ENCODE measurements at places on chromosomes 7 and 10. TPM values are rescaled to one million over a fixed set of nuclear protein-coding genes. Genes with fewer than 3 reads are reported as not detected.

Gene PRR15
- 4.4 TPM for total RNA-seq

Gene ENO4
- not detected for total RNA-seq

Gene AGR3
- not detected for total RNA-seq

Gene OIT3
- total RNA-seq = 0.14 TPM

Gene UNCX
- total RNA-seq = not detected

Gene AGAP4
- 8.4 TPM for total RNA-seq

Gene DYNC1I1
- total RNA-seq = not detected

Gene ZNF503
- 11.7 TPM for total RNA-seq

Gene SPAM1
- total RNA-seq = not detected

Gene IL2RA
- not detected for total RNA-seq

Gene NEUROG3
- not detected for total RNA-seq

Gene EXOC4
- 177 TPM for total RNA-seq

Gene EVX1
- not detected for total RNA-seq

Gene OPN4
- not detected for total RNA-seq

Gene METTL27
- total RNA-seq = 3.1 TPM

Gene CDHR1
- 2.8 TPM for total RNA-seq

Gene PRF1
- total RNA-seq = not detected

Gene HOXA6
- total RNA-seq = not detected

Gene MYL10
- not detected for total RNA-seq

Gene SPDYE6
- total RNA-seq = not detected

Gene NDUFA5
- total RNA-seq = 46.5 TPM

Gene FOXI2
- total RNA-seq = not detected

Gene CDK13
- 74.5 TPM for total RNA-seq

Gene TMEM225B
- 1.4 TPM for total RNA-seq

Gene ANKRD30A
- not detected for total RNA-seq

Gene BLNK
- total RNA-seq = 10.6 TPM

Gene MKX
- 1.3 TPM for total RNA-seq

Gene TCF7L2
- total RNA-seq = 3.1 TPM

Gene AHCYL2
- 13.3 TPM for total RNA-seq

Gene CAMK2B
- total RNA-seq = not detected

Gene ZPBP
- total RNA-seq = not detected

Gene POU6F2
- not detected for total RNA-seq

Gene CHST3
- 18.8 TPM for total RNA-seq

Gene LDB1
- 29.0 TPM for total RNA-seq

Gene PPP1R3C
- 20.8 TPM for total RNA-seq

Gene TMEM213
- not detected for total RNA-seq

Gene LRRN3
- total RNA-seq = not detected

Gene MEIG1
- total RNA-seq = not detected

Gene PITRM1
- total RNA-seq = 73.1 TPM

Gene SPDYE11
- total RNA-seq = not detected

Gene SLC26A4
- 0.68 TPM for total RNA-seq

Gene CYP2C18
- total RNA-seq = 0.34 TPM

Gene PON1
- total RNA-seq = not detected

Gene NPY4R2
- total RNA-seq = not detected

Gene BLOC1S2
- total RNA-seq = 131 TPM

Gene AMPH
- total RNA-seq = not detected

Gene NAT16
- not detected for total RNA-seq

Gene CPN1
- not detected for total RNA-seq

Gene OGA
- 125 TPM for total RNA-seq

All from nasal cavity respiratory epithelium epithelial cell of viscerocranial mucosa (primary cell).